ENCODE measurements at places on chromosomes 1 and 21.

DNA sequence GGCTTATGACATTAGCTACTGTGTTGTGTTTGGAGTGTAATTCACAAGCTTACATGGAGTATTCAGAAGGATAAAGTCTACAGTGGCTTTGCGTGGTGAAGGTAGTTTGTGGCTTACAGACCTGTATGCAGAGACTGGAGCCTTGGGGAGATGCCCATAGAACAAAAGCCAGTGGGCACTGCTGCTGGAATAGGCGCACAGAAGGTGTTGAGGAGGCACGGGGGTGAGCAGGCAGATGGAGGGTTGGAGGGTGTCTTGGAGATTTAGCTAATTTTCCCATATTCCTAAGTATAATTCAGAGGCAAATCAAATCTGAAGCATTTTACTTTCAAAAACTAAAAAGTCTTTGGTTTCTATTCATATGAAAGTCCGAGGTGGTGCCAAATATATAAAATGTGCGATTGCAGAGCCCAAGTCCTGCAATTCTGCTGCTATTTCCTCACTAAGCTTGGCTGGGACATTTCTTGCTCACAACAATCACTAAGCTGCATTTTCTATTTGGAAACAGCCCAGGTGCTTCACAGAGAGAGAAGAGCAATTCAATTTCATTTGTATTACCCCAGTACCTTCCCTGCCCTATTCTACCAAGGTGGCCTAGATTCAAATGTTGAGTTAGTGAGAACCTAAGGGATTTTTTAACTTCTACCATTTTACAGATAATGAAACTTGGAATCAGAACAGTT lies 48.5 kb downstream of the FH start:
- no peak overlapping the region for H3K27ac ChIP-seq
- no peak for DNase-seq
- H3K4me3 ChIP-seq: no peak overlapping the region
- H3K36me3 ChIP-seq: no peaks in the 10 kb centered on the region
- H3K27me3 ChIP-seq: peaks cover 2% of the 10 kb centered on the region
- H3K4me1 ChIP-seq: no peaks in the 10 kb centered on the region

DNA sequence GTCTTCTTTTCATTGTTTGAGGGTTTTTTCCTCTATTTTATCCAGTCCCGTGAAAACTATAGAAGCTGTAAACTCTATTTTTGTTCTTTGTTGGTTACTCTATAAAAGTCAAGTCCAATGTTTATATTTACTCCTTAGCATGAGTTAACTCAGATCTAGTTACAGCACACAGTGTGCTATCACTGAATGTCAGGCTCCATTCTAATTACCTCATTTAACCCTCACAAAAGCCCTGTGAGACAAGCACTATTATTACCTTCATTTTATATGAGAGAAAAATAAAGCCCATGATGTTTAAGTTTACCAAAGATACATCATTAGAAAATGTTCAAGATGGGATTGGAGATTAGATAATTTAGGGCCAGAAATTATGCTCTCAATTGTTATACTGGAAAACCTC lies 251.4 kb upstream of the SNX7 start:
- H3K27me3 ChIP-seq: no peaks in the 10 kb centered on the region
- DNase-seq: no peak
- no peak overlapping the region for H3K27ac ChIP-seq
- H3K4me3 ChIP-seq: no peak overlapping the region

GRCh38 chr1:115811140-115811828 lies 29.6 kb downstream of the NHLH2 start:
- H3K4me3 ChIP-seq: no peak overlapping the region
- no peaks in the 10 kb centered on the region for H3K4me1 ChIP-seq
- no peak for DNase-seq

DNA sequence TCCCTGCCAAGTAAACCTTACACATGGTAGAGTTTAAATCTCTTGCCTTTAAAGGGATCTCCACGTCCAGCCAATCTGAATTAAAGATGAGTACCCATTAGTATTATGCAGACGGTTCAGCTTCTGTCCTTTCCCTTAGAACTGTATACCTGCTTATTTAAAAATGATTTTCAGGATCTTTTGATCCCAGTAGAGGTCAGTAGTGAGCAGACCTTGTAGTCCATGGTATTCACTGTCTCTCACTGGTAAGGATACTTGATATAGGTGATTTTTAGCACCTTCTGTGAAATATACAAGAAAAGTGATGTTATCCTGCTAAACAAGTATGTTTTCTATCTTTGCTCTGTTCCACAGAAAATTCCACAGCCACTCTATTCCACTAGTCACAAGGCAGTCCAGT lies 1211.6 kb upstream of the ADGRL4 start:
- DNase-seq: no peak
- H3K4me3 ChIP-seq: no peak overlapping the region
- H3K36me3 ChIP-seq: no peaks in the 10 kb centered on the region

- no peak overlapping the region for H3K4me3 ChIP-seq
- peaks cover 31% of the 10 kb centered on the region for H3K4me1 ChIP-seq
- no peak overlapping the region for H3K27ac ChIP-seq
- no peaks in the 10 kb centered on the region for H3K27me3 ChIP-seq
- DNase-seq: no peak
- H3K36me3 ChIP-seq: peaks cover 2% of the 10 kb centered on the region
Observed at GRCh38 chr1:234774971-234775370, 165.0 kb upstream of the IRF2BP2 start.

GRCh38 chr21:30605968-30606367 lies 5.1 kb downstream of the KRTAP22-1 start:
- H3K4me1 ChIP-seq: no peaks in the 10 kb centered on the region
- H3K27ac ChIP-seq: no peak overlapping the region
- no peaks in the 10 kb centered on the region for H3K36me3 ChIP-seq
- no peaks in the 10 kb centered on the region for H3K27me3 ChIP-seq

DNA sequence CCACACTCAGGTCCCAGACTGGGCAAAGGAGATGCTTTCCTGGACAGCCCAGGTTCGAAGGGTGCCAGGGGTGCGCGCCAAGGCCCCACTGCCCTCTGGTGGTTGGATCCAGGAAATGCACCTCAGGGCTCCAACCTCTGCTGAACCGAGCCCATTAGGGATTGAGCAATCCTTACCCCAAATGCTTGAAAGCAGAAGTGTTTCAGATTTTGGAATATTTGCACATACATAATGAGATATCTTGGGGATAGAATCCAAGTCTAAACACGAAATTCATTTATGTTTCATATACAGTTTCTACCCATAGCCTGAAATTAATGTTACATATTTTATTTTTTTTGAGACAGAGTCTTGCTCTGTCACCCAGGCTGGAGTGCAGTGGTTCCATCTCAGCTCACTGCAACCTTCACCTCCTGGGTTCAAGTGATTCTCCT lies 57.4 kb downstream of the SLC9A1 start:
- peak; percentile 80 for DNase-seq
- H3K27me3 ChIP-seq: no peaks in the 10 kb centered on the region
- no peaks in the 10 kb centered on the region for H3K36me3 ChIP-seq
- no peak overlapping the region for H3K27ac ChIP-seq

- no peaks in the 10 kb centered on the region for H3K4me1 ChIP-seq
- H3K27me3 ChIP-seq: no peaks in the 10 kb centered on the region
- DNase-seq: no peak
- no peak overlapping the region for H3K27ac ChIP-seq
- no peaks in the 10 kb centered on the region for H3K36me3 ChIP-seq
Observed at GRCh38 chr1:56493826-56494225, 85.5 kb downstream of the PLPP3 start.

DNA sequence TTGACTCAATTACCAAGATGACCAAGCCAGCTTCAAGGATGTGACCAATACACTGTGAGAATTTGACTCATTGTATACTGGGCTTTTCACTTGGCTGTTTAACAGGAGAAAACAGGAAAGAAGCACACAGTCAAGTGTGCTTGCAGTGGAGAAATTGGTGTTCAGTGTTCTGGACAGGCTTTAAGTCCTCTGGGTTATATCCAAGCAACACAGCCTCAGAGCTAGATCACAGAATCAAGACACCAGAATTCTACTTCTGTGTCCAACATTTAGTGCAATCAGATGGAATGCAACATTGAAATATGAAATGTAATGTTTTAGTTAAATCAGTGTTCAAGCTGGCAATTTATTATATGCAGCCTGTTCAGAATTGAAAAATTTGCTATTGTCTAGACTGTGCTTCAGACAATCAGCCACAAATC lies 694.4 kb downstream of the LTN1 start:
- H3K4me3 ChIP-seq: no peak overlapping the region
- H3K4me1 ChIP-seq: no peaks in the 10 kb centered on the region
- no peak for DNase-seq
- H3K27ac ChIP-seq: no peak overlapping the region
- no peaks in the 10 kb centered on the region for H3K36me3 ChIP-seq

DNA sequence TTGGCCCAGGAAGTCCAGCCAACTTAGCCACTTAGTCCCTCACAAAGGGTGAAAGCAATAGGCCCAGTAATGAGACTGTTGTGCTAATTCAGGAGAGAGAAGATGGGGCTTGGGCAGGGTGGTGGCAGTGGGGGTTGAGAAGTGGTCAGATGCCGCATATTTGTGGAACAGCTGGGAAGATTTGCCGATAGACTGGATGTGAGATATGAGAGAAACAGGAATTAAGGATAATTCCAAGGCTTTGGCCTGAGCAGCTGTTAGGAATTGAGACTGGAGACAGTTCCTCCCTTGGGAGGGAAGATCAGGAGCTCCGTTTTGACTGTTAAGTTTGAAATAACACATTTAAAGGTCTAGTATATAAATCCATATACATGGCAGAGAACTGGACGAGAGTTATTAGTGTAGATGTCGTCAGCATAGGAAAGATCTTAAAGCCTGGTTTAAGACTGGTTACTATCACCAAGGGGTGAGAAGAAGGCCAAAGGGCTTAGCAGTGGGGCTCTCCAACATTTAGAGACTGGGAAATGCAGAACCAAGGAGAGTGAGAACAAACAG lies 323.7 kb upstream of the FAM78B start:
- no peaks in the 10 kb centered on the region for H3K27me3 ChIP-seq
- DNase-seq: no peak
- H3K4me1 ChIP-seq: peaks cover 7% of the 10 kb centered on the region
- H3K27ac ChIP-seq: no peak overlapping the region

- peak overlapping the region; percentile 87 for H3K4me3 ChIP-seq
- peak overlapping the region; percentile 87 for H3K27ac ChIP-seq
- peaks cover 33% of the 10 kb centered on the region for H3K4me1 ChIP-seq
- no peak for DNase-seq
- peaks cover 8% of the 10 kb centered on the region for H3K36me3 ChIP-seq
- peaks cover 7% of the 10 kb centered on the region for H3K27me3 ChIP-seq
Observed at GRCh38 chr1:93845538-93846205, 33.3 kb downstream of the DNTTIP2 start.

Measured in activated CD4-positive, alpha-beta memory T cell treated with anti-CD3 and anti-CD28 coated beads, Interleukin-2, amount 10 ng/mL, durations not matched to agents 7 days and 5 days (primary cell).